NB4 (cell line): ENCODE measurements at places on chromosomes 6 and 20.
A peak's percentile ranks its signal among the peaks of the same experiment; 100 is the strongest.

GRCh38 chr20:40251284-40251932 is 437.6 kb downstream of the MAFB start:
- DNase-seq, result peak; percentile 62

GRCh38 chr6:136660727-136661126 is 110.5 kb upstream of the MAP7 start:
- no peak for DNase-seq

DNA sequence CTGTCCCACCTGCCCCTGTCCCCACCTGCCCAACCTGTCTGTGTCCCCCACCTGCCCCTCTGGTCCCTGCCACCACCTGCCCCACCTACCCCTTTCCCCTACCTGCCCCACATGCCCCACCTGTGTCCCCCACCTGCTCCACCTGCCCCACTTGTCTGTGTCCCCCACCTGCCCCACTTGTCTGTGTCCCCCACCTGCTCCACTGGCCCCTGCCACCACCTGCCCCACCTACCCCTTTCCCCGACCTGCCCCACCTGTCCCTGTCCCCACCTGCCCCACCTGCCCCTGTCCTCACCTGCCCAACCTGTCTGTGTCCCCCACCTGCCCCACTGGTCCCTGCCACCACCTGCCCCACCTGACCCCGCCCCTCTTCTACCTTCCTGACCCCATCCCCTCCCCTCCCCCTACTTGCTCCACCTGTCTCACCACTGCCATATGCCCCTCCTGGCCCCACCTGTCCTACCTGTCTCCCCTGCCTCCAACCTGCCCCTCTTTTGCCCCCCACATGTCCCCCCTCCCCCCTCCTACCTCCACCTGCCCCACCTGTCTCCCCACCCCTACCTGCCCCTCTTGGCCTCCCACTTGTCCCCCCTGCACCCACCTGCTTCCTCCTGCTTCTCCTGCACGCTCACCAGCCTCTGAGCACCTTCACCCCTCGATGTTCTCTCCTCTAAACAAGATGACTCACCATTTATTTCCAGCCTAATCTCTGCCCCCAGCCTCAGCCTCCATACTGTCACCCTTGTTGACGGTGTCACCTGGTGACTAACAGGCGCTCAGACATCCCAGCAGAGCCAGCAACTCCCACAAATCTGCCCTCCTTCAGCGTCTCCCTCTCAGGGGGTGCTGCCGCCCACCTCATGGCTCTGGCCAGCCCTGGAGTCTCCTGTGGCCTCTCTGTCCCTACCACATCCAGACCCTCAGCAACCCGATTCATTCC is 5.6 kb upstream of the MYT1 start:
- DNase-seq, result no peak

DNA sequence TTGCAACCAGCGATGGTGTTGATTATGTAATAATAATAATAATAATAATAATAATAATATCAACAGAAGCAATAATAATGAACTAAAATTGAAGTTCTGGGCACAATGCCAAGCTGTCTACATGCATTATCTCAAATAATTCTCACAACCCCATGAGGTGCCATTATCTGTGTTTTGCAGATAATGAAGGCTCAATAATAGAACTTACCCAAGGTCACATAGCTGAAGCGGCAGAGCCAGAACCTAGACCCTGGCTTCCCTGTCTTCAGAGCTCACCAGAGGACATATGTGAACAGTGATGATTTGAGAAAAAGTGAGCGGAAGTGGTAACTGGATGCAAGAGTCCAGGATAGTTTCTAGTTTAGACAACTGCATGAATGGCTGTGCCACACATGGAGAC is 91.0 kb downstream of the HIVEP1 start:
- no peak for DNase-seq

DNA sequence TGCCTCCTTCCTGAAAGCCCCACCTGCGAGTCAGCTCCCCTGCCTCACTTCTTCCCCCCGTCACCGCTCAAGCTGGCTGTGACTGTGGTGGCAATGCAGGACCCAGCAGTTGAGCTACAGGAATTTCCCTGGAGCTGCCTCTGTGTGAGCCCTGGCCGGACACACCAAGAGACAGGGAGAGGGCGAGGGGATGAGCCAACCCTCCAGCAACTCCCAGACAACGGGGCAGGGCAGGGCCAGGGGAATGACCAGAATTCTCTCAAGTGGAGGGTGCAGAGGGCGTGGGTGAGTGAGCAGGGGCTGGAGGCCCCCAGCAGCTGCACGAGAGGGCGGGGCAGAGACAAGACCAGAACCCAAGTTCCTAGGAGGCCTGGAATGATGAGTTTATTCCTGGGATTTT is 4.9 kb upstream of the ARFGAP1 start:
- no peak for DNase-seq

GRCh38 chr6:89828988-89829471 is 650 bp upstream of the CASP8AP2 start:
- peak; percentile 54 for DNase-seq

- DNase-seq, result no peak
These were observed 89.2 kb downstream of the FOXA2 start for GRCh38 chr20:22495172-22495571.

- DNase-seq, result no peak
These were observed 31.9 kb downstream of the MYH7B start for GRCh38 chr20:34987288-34988190.

- peak; percentile 44 for DNase-seq
These were observed 4.5 kb upstream of the DEFB126 start for GRCh38 chr20:137668-138490.

DNA sequence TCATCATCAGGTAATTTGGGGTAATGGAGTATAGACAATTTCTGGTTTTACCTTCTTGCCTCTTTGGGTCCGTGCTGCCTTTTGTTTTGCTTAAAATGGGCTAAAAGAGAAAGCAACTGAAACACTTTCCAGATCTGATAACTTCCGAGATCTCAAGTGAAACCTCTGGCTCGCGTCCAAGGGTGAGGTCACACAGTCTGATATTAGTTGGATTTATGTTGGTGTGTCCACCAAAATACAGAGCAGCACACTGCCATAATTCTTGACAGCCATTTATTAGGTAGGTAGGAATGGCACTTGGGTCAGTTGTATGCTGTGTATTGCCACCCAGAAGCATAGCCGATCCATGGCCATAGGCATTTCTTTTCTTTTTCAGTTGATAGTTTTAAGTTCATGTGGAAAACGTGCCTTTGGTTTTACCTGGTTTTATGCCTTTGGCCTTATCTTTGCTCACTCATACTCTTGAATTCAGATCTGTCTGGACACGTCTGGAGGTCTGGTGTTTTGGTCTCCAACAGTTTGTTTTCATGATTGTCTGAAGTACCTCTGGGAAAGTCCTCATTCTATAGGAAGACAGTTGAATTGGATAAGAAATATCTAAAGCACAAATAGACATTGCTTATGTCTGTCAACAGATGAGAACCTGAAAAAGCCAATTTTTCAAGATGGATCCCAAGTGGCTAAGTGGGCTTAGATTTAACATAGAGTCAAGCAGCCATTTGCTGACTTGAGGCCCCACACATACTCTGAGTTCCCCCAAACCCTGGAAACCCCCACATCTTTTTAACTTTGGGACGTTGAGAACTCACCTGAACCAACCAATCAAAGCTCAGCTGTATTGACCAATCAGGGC is 320.8 kb downstream of the SOX4 start:
- no peak for DNase-seq

DNA sequence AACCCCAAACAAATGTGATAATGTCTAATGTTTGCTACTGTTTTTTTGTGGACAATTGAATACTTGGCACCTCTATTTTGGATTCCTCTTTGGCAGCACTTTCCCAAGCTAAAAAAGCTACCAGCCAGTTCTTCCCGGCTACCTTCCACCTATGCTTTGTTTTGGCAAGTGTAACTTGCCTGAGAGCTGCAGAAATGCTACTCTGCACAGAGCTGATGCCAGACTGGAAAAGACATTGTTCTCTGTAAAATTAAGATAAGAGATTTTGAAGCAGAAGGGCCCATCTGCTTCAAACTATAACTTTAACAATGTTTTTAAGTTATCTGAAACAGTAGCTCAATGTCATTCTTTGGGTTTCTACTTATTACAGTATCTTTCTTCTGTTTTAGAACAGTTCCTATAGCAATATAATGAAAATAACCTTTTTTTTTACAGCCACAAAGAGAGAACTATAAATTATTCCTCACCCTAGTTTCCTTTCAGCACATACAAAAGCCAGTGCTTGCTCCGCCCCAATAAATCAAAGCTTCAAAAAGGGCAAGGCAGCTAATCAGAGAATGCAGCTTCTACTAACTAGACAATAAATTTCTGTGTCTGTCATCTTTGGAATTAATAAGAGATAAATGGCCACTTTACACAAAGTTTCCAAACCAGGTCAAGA is 183.1 kb downstream of the UBE3D start:
- no peak for DNase-seq

DNA sequence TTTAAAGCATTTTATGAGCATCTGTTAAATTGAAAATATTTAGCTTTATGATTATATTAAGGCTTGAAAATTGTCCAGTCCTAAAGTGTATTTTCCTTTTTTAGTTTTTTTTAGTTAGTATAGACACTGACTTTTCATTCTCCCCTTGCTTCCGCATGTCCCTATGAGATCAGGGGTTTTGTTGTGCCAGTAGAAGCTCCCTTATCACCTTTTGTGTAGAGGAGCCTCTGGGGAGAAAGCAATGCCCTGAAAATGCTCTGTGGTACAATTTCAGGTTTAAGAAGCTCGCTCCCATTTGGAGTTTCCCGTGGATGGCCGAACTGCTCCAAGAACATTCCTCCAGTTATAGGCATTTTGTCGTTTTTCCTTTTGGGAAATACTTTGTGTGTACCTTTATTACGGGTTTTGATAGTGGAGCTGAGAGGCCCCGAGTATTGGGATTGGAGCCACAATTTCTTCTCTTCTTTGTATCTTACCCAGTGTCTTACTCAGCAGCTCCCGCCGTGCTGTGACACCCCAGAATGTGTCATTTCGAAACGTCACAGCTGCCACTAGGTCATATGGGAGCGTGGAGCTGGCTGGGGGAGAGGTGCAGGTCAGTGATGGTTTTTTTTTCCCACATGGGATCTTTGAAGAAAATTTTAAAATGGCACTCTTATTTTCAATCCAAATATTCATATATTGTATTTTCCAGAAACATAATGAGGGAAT is 49.9 kb downstream of the RPRD1B start:
- no peak for DNase-seq

GRCh38 chr6:28225056-28225834 is at the start of gene ZSCAN9:
Gene ZSCAN9 (plus strand): TSS chr6:28225275. CDS start chr6:28227085, 1,810 bp downstream.
- DNase-seq, result peak; percentile 90

GRCh38 chr6:89079511-89080234 is 878 bp upstream of the PNRC1 start:
- peak; percentile 73 for DNase-seq

DNA sequence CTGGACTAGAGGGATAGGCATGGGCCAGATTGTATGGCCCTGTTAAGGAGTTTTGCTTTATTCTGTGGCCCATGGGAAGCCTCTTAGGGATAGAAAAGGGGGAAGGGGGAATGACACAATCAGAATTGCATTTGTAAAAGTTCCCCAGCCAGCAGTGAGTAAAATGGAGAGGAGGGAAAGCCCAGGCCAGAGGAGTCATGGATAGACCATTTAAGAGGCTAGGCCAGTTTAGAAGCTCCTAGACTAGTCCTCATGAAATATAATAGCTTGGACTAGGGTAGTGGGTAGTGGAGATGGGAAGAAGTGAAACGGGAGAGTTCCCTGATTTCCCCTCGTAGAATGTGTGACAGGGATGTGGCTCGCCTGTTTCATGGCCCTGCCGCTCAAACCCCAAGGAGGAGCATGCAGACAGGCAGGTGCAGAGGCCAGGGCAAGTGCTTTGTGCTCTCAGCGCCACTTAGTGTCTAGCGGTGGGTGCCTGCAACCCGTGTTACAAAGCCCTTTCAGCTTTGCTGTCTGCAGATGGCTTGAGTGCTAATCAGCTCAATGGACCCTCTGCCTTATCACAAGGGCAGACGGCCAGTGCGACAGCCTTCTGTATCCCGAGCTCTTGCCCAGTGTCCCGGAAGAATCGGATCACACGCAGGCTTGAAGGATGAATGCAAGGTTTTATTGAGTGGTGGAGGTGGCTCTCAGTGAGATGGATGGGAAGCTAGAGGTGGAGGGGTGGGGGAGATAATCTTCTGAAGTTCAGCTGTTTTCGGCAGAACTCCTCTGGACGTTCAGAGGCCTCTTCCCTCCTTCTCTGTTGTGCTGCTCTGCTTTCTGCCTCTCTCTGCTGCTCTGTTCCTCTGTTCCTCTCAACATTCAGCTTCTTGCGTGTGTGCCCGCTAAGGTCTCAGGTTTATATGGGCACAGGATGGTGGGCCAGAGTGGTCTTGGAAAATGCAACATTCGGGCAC is 141.1 kb downstream of the CEP57L1 start:
- DNase-seq, result peak; percentile 32

- peak; percentile 80 for DNase-seq
These were observed at the start of gene BCAS4 for GRCh38 chr20:50794846-50795634. Gene BCAS4 (plus strand): TSS chr20:50795061. CDS start chr20:50795084, 23 bp downstream.

- DNase-seq, result no peak
These were observed 581.8 kb downstream of the CD109 start for GRCh38 chr6:74277777-74278186.

- DNase-seq, result no peak
These were observed 920 bp upstream of the WTAP start for GRCh38 chr6:159726255-159726917.

DNA sequence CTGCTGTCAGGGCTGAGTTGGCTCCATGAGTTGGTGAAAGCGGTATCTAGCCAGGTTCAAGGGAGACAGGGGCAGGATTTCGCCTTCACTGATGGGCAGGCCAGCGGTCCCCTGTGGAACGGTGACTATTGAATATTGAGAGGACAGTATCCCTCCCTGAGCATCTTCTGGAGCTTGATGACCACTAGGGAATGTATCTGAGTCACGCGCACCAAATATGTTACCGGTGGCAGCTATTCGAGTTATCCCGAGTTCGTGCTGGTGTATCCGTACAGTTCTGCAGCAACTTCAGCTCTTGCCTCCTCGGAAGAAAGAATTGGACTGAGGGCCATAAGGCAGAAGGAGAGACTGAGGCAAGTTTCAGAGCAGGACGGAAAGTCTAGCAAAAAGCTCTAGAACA is 24.8 kb downstream of the MTHFD1L start:
- DNase-seq, result no peak

- peak; percentile 28 for DNase-seq
These were observed 143.6 kb upstream of the SPACA1 start for GRCh38 chr6:87904011-87904410.

- no peak for DNase-seq
These were observed 15.9 kb downstream of the CPNE1 start for GRCh38 chr20:35648836-35649235.

- DNase-seq, result no peak
These were observed 403.4 kb downstream of the SYNE1 start for GRCh38 chr6:152233547-152234320.

GRCh38 chr6:39822846-39823815 is 31.0 kb downstream of the DAAM2 start:
- DNase-seq, result no peak

- peak; percentile 85 for DNase-seq
These were observed 651 bp upstream of the BLTP3A start for GRCh38 chr6:34791164-34791700.

- DNase-seq, result peak; percentile 7
These were observed 50.3 kb downstream of the DEK start for GRCh38 chr6:18214003-18214402.

GRCh38 chr6:79687759-79688158 is 56.6 kb downstream of the SH3BGRL2 start:
- no peak for DNase-seq
